Activated naive CD4-positive, alpha-beta T cell treated with anti-CD3 and anti-CD28 coated beads, Interleukin-2, amount 50 U/mL, for 16 hours (primary cell): ENCODE measurements at places on chromosomes 4 and X.

DNA sequence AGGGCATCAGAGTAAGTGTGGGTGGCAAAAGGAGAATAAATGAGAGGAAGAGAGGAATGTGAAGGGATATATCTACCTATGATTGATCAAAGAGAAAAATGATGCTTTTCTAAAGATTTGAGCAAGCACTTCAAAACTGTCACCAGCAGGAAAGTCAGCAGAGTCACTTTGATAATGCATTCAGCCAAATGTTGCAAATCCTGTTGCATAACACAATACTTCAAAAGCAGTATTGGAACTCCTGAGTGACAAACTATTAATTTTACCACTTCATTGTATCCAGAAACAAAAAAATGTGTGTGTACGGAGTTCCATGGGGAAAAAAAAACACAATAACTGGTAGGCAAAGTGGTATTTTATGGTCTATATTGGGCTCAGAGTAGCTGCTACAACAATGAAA lies 160.3 kb downstream of the EMCN start:
- DNase-seq, result no peak

DNA sequence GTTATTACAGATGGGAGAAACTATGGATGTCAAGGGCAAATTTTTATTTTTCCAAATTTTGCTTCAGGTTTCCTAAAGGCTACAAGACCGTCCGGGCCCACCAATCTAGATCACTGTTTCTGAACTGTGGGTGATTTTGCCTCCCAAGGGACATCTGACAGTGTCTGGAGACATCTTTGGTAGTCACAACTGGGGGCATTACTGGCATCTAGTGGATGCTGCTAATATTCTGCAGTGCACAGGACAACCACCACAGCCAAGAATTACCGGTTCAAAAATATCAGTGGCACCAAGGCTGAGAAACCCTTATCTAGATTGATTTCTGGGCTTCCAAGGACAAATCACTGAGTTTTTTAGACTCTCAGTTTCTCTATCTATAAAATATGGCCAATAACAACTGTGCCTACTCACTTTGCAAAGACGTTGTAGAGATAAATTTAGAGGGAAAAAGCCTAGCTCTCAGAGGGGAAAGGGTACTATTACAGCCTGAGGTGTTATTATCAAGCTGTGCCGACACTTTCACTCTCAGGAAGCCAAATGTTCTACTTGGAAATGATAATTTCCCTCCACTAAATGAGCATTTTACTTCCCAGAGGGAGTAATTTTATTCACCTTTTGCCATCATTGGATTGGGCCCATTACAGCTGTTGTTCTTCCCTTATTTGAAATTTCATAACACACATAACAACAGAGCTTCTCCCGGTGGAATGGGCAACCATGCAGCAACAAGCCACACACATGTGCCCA lies 442.1 kb downstream of the CENPC start:
- DNase-seq, result no peak

GRCh38 chrX:108947205-108947604 lies 210.8 kb upstream of the IRS4 start:
- DNase-seq, result no peak

- no peak for DNase-seq
These were observed 91.8 kb downstream of the STOX2 start for GRCh38 chr4:183996868-183997267.

GRCh38 chr4:1492651-1493539 lies 86.7 kb upstream of the NKX1-1 start:
- no peak for DNase-seq

- no peak for DNase-seq
These were observed 147.0 kb downstream of the AFAP1 start for GRCh38 chr4:7792616-7793015.

GRCh38 chrX:133005042-133005441 lies 46.6 kb upstream of the HS6ST2 start:
- DNase-seq, result no peak

DNA sequence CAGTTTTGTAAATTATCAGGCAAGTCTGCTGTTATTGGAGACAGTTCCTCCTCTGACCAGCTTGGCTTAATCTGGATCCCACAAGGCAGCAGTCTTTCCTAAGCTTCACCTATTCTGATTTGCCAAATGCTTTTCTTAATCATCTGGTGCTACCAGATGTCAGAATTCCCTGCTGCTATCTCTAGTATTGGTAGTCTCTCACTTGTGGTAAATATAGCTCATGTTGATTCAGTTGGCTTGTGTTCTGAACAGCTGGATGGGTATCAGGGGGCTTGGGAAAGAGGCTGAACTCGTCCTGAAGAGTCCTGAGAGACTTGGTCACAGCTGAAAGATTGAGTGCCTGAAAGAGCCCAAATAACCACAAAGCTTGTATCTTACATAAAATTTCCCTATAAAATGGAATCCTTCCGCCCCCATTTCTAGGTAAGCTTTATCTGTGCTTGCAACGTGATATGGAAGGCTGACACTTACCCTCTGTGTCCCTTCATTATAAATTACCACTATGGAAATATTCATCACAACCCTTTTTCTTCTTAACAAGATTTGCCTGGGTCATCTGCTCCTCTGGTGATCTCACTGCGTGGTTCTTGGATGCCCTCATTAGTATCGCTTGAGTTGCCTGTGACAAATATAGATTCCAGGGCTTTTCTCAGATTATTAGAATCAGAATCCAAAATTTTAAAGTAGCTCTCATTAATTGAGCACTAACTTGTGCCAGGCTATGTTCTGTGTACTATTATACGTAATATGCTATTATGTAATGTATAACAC lies 104.1 kb upstream of the GPRIN3 start:
- no peak for DNase-seq

GRCh38 chr4:108166441-108167315 lies 2.1 kb downstream of the LEF1 start:
- DNase-seq, result peak; percentile 76

DNA sequence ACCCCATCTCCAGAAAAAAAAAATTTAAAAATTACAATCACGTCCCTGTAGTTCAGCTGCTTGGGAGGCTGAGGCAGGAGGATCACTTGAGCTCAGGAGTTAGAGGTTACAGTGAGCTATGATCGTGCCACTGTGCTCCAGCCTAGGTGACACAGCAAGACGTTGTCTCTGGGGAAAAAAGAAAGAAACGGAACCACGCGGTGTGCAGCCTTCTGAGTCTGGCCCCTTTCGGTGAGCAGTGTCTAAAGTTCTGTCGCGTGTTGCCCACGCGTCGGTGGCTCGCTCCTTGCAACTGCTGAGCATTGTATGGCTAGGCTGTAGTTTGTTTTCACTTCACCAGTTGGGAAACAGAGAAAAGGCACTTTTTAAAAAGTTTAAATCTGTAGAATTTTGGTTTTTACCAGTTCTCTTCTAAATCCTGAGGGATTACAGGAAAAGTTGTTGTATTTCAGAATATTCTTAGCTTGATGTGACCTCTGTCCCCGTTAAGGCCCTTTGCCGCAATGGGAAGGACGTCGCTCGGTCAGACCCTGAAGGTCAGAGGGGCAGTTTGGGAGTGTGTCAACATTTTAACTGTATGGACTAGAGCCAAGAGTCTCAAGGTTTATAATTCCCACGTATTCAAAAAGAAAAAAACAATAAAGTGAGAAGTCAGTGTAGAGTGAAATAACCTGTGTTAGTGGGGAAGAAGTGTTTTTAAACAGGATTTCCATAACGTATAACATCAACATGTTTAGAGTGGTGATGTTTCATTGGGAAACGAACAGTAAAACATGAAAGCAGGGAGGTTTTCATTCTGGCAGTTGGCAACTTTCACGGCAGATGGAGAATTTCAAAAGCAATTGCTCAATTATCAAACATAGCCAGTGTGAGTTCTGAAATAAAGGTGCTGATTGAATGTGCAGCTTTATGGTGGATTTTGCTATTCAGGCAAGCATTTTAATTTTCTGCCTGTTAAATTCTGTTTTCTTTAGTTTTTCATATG lies 45.8 kb upstream of the MSANTD1 start:
- DNase-seq, result peak; percentile 48

DNA sequence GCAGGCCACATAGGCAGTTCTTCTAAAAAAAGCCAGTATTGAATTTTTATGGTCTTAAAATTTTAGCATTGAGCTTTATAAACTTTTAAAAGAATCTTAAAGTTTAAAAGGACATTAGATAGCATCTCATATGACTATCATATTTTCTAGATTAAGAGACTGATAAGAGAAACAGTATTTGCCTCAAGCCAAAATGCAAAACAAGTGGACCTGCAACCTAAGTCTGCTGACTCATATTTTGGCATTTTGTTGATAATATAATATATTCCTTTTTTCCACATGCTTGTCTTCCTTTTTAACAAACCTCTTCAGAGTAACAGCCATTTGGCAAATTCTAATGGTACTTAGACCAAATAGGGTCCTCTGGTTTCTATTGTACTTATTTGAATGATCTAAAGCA lies 328.5 kb upstream of the GALNTL6 start:
- no peak for DNase-seq

DNA sequence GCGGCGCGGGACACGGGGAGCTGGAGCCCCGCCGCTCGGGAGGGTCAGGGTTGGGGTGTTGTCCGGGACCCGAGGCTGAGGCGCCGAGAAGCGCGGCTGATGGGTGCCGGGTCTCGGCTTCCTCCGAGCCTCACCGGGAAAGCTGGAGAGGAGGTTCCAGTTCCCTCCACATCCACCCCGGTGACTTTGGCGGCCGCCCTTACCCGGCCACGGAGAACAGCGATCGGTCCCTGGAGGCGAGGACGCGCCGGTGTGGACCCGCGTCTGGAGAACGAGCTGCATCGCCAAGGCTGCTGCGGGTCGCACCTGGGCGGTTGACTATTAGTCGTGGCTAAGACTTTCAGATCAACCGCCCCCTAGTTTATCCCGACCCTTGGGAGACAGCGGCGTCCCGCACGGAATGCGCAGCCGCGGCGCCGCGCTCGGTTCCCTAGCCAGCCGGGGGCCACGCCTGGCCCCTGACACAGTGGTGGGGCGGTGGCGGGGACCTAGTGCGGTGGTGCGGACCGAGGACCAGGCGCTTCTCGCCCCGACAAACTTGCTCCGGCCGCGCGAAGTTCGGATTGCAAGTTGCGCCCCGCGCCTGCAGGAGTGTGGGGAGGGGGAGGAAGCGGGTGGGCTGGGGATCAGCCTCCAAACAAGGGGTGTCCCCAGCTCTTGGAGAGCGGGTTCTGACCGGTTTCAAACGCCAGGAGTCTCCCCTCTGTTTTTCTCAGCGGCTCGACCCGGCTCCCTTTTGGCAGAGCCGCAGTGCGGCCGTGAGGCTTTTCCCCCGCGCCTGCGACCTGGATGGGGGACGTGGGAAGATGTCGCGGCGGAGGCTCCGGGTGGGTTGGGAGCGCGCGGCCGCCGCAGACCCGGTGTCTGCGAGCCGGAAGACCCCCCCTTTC lies 568 bp downstream of the FHDC1 start:
- DNase-seq, result peak; percentile 15
